ENCODE measurements at places on chromosomes 12 and 14.

GRCh38 chr14:93862265-93862664 is 64.9 kb upstream of the FAM181A start:
- no peak for DNase-seq

GRCh38 chr12:15152456-15152855 is 68.8 kb downstream of the RERG start:
- DNase-seq: no peak

DNA sequence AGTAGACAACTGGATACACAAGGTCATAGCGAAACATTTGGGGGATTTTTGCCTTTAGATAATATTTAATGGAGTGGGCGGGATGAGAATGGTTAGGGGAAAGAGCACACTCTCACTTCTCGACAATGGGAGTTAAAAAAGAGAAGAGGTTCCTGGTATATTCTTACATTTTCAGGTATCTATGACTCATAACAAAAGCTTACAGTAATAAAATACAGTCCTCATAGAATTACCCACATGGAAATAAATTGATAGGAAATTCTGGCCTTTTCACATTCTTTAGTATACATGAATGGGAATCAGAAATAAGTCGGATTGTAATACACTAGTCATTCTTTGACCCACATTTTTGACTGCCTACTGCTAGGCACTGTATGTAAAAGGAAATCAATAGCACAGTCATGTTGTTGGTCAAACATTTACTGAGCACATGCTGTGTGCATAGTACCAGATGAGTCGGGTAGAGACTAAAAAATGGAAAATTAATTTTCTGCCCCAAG is 8.2 kb upstream of the CRADD start:
- DNase-seq: no peak

DNA sequence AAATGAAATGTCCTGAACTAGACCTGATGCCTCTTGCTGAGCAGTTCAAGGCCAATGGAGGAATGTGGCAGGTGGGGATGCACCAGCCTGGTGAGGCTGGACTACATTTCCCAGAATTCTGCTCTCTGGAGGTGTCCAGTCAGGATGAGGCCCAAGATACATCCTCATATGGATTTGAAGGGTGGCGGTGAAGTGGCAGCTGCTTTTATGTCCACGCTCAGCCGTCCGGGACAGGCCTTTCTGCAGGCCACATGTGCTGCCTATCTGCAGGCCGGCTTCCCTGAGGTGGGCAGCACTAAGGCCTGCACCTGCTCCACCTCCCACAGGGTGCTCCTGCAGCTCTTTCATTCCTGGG is 230.2 kb downstream of the BCL11B start:
- DNase-seq: no peak

- DNase-seq: no peak
Measured at GRCh38 chr14:68506021-68506644, 286.7 kb downstream of the ZFP36L1 start.

DNA sequence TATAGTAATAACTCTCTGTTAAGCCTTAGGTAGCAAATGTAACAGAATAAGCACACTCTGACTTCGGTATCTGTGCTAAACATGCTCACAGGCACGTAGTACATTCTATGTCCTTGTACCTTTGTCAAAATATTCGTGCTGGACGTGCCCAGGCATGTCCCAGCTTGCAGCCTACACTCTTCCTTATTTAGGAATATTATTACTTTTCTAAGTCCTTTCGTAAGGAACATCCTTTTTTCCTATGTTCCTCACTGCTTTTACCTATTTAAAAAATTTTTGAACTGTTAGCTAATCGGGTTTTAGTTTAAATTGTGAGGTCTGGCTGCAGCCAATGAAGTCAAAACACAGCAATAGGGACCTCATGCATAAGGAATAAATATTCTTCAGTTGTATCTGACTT is 24.1 kb upstream of the UBC start:
- DNase-seq: no peak

GRCh38 chr14:51575349-51576116 is 76.2 kb upstream of the FRMD6 start:
- no peak for DNase-seq

DNA sequence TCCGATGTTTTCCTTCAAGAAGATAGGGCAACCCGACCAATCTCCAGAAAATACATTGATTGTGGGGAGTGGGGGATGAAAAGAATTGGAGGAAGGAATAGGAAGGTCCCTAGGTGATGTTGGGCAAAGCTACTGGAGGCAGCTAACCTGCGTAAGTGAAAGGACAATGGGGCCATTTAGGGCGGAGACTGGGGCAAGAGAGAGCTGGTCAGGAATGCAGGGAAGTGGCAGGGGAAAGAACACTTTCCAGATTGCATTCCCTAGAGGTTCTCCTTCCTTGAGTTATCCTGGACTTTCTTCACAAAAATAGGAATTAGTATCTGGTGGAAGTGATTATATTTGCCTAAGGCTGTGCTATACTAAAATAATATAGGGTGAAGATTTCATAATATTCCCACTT is 151.8 kb upstream of the HMGA2 start:
- no peak for DNase-seq

- DNase-seq: no peak
Measured at GRCh38 chr14:71332476-71332875, 425.2 kb downstream of the PCNX1 start.

GRCh38 chr12:57621497-57622292 is 10.5 kb downstream of the ARHGEF25 start:
- no peak for DNase-seq

Measured in NCI-H1048 (cell line).